Mesenteric fat pad (tissue), 1 donor: ENCODE measurements at places on chromosomes 16 and 17.

GRCh38 chr16:78675312-78675711 lies 575.9 kb downstream of the WWOX start:
- no peak for DNase-seq

DNA sequence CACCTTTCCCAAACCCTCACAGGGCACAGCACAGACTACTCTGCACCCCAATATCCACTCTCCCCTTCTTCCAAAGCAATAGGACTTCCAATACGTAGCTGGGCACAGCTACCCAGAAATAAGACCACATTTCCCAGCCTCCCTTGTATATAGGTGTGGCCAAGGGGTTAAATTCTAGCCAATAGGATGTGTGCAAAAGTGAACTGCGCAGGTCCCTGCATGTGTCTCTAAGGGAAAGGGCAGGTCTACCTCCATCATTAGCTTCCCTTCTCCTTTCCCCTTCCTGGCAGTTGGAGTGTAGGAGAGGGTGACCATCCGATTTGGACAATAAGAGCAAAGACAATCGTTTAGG lies 25.5 kb upstream of the SNN start:
- DNase-seq: no peak

DNA sequence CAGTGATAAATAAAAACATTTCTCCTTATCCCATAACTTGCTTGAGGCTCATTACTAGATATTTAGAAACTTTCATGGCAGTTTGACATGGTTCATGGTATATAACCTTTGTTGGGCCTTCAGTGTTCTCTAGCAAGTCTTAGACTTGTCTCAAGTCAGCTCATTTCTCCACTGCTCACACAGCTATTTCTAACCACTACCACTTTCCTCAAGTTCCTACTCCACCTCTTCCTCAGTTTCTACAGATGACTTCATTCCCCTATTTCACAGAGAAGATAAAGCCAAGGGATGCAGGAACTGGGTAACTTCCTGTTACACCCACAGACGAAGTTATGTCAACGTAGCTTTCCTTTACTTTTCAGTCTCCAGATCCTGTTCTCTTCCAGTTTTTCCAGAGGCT lies 23.2 kb downstream of the NLK start:
- no peak for DNase-seq

GRCh38 chr16:72126429-72126765 lies 32.8 kb downstream of the DHX38 start:
- DNase-seq: no peak

DNA sequence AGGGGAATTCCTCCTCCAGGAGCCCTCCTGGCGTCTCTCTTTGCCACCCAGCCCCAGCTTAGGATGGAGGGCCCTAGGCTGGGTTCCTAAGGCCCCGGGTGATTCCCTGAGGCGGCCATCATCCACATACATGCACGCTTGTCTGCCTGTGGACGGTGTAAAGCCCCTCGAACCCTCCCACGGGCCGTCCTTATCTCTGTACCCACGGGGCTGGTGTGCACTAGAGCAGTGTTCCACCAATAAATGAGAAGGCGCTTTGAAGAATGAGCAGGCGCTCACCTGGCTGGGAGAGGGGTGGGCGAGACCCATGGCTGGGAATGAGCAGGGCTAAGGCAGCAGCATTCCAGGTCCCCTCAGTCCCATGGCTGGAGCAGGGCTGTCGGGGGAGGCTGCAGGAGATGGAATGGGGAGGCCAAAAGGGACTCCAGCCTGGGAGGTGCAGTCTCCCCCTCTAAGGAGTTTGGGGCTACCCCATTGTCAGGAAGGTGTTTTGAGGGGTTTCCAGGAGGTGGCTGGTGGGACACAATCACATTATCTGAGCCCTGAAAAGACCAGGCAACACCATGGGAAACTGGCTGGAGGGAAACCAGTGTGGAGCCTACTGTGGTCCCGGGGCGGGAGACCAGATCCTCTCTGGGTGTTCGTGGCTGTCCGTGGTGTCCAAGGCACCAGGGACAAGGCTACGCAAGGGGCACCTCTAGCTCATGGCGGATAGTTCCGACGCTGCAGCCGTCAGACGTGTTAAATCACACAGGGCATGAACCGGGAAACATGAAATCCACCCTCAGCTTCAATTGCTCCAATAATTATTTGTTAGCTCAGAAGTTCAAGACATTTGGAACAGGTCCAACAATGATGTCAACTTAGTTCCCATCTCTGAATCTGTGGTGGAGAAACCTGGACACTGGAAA lies 87.5 kb upstream of the DNAH17 start:
- no peak for DNase-seq

DNA sequence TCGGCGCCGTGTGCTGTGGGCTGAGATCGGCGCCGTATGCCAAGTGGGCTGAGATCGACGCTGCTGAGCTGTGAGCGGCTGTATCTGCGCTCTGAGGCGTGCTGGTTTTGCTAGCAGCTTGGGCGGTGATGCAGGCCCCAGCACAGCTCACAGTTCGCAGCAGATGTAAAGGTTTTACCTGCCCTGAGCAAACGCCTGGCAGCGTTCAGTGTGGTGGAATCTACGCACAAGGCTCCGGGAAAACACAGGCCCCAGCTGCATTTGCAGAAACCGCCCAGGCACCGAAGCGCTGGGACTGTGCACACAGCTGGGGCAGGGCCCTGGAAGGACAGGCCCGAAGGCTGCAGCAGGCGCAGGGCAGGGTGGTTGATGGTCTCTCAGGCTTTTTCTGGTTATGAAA lies 8.0 kb upstream of the ZNF469 start:
- DNase-seq: no peak

GRCh38 chr17:67124450-67125148 lies 80.2 kb downstream of the CACNG1 start:
- no peak for DNase-seq

DNA sequence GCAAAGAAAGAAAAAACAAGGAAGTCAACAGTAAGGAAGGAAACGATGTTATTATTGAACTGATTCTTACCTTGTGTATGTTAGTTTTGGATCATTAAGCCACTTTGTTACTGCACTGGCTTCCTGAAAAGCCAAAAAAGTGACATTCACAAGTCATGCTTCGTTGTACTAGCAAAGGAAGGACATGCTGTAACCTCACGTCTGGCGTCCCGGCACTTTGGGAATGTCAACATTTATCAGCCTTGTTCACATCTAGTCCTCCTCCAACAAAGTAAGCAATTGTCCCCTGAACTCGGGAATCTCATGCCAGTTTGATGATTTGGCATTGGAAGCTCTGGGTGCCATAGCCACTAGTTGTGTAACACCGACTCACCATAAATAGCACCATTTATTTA lies 731 bp upstream of the MKS1 start:
- no peak for DNase-seq

- no peak for DNase-seq
These were observed 95.0 kb downstream of the PLCG2 start for GRCh38 chr16:81873843-81874752.

GRCh38 chr16:68319185-68319908 lies 8.5 kb downstream of the PRMT7 start:
- DNase-seq: no peak
